NCI-H187 (cell line): ENCODE measurements at places on chromosomes 2 and 18.

- peak; percentile 19 for DNase-seq
These were observed 3.0 kb downstream of the BUB1 start for GRCh38 chr2:110674620-110675555.

- no peak for DNase-seq
These were observed 92.5 kb downstream of the EPB41L5 start for GRCh38 chr2:120105360-120105759.

DNA sequence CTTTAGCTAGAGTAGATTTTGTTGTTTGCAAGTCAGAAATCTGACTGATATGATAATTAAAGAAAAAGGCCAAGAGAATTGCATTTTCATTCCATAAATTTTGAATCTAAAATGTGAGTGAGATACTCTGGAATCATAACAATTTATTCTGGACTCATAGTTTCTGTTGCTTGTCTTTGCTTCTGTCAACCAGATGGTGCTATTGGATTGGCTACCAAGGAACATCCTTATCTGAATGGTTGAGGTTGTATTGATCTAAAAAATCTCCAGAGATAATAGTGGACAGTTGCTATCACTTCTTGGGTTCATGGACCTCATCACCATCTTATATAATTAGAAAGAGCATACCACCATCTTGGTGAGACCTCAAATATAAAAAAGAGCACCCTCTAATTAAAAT, 34.0 kb upstream of the CPS1 start:
- no peak for DNase-seq

DNA sequence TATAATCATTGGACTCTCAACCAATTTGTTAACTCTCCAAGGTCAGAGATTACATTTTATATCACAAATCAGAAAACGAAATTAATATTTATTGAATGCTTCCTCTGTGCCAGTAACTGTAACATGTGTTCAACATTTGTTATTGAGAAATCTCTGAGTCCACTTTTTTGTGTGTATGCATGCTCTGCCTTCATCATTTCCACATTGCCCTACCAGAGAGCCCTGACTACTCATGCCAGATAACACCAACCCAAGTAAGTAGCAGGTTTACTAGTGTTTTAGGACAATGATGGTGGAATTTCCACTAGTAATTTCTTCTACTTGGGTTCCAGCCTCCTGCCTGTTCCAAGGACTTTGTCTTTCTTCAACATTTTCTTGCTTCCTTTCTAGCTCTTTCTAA, 14.2 kb upstream of the FAP start:
- no peak for DNase-seq

DNA sequence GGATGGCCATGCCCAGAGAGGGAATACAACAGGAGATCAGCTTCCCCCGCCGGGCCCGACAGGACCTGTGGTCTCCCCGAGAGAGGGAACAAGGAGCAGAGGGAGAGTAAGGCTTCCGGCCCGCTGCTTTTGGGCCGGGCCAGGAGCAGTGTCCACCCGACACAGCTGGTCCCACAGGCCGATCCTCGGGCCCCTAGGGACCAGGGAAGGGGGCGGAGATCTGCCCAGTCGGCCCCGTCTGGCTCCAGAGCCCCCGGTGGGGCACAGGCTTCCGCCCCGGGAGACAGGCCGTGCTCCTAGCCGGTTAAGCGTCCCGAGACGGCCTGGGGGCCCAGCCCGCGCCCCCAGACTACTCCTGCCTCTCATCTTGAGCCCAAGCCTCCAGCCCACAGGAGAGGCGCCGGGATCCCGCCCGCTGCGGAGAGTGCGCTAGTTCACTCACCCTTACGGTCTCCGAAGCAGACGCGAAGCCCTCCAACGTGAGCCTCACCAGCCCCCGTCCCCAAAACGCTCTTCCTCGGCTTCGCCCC, at the start of gene MCFD2:
TSS of gene MCFD2 (minus strand) at position 526 of the 530 bp plus-strand sequence. CDS start 6,635 bp downstream, outside the sequence.
- DNase-seq, result no peak

DNA sequence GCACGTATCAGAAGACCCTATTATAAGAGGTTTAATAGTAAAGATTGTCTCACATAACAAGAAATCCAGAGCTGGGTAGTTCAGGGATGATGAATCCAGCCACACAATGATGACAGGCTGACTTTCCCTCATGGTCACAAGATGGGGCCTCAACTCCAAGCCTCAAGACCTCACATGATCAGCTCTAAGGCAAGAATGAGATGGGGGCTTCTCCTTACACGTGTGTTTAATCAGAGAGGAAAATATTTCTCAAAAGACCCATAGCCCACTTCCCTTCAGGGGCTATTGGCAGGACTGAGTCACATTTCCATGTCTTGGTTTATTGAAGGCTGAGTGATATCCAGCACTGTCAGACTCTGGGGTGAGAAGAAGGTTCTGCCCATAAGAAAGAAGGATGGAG, 100.2 kb upstream of the FOSL2 start:
- no peak for DNase-seq

- DNase-seq, result no peak
These were observed 56.0 kb upstream of the NFU1 start for GRCh38 chr2:69493268-69493667.

DNA sequence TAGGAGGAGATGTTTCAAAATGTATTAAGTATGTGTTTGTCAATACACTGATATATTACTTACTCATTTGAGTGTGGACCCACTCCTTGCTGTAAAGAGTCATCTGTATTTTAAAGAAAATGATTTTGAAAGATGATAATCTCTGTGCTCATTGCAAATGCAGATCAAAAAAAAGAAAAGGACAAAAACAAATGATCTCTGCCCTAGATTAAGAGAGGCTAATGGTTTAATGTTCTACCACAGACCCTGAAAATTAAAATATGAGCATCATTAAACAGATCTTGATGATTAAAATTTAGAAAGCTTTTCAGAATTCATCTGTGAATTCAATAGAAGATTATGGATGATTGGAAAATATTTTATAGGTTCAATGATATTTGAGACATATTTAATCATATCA, 136.5 kb downstream of the CNTNAP5 start:
- DNase-seq, result no peak

GRCh38 chr2:217816396-217816869, 186.4 kb downstream of the TNS1 start:
- DNase-seq, result no peak

GRCh38 chr18:56373601-56374000, 264.8 kb downstream of the TXNL1 start:
- DNase-seq, result no peak

- DNase-seq, result no peak
These were observed 267.2 kb downstream of the EPHA4 start for GRCh38 chr2:221304916-221305315.

GRCh38 chr2:101125374-101125773, 25.8 kb downstream of the TBC1D8 start:
- DNase-seq, result no peak

DNA sequence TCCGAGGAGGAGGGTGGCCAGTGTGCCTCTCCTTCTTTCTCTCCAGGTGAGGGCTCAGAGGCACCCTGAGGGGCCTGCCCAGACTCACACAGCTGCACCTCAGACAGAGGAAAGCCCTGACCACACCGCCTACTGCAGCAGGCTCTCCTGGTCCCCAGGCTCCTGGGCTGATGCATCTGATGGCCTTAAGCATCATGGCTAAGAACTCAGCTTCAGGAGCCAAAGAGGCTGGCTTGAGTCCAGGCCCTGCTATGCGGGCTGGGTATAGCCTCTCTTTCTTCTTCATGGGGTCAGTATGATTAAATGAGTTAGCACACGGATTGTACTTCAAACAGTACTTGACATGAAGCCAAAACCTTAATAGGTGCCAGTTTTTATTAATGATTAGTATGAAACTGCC, 89.6 kb downstream of the TGFA start:
- DNase-seq, result no peak

GRCh38 chr2:10834068-10834655, 21.6 kb upstream of the PDIA6 start:
- DNase-seq, result no peak

GRCh38 chr2:58688813-58689212, 447.7 kb upstream of the FANCL start:
- no peak for DNase-seq

DNA sequence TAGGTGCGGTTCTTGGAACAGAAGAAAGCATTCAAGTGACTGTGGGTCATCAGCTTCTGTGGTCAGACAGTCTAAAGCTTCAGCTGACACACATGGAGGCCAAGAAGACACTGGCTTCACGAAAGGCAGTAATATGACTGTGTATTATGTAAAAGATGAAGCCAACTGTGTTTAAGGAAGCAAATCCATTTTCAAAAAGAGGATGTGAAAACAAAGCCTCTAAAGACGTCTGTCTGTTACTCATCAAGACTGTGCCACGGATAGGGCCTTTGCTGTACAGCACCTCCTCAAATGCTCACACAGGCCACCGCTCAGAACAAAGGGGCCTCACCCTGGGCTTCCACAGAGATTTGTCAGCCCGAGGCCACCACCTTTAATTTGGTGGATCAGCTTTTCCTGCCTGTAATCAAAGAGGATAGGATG, 21.1 kb upstream of the TMEM163 start:
- no peak for DNase-seq

DNA sequence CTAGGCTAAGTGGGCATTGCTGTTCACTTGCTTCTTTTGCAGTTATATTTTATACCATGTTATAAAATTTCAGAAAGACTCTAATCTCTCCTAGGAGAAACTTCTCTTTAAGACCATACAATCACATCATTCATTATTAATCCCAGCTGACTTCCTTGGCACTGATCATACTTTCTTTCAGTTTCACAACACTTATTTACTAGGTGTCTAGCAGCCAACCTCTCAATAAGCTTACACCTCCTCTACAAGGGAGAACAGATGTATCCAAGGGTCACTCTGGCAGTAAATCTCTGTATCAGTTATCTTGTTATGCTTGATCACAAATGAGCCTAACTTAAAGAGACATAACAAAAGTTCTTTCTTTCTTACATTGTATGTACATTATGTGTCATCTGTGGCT, 69.8 kb upstream of the EPB41L5 start:
- DNase-seq, result no peak

GRCh38 chr2:96525211-96525507, 11.4 kb upstream of the ARID5A start:
- no peak for DNase-seq

DNA sequence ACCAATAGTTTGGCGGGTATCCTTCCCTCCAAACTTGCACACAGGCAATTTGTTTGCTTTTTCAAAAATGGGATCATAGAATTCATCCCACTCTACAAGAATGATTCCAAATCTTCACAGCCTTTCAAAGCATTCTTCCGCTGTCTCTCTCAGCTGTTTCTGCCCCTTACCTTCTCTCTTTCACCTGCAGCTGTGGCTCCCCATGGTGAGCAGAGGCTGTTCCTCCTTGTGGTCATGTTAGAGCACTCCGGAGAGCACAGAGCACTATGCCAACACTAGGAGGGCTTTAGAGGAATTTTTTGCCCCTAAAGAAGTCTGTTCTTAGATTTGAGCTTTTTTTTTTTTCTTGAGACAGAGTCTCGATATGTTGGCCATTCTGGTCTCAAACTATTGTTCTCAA, 30.4 kb downstream of the MTHFD2 start:
- no peak for DNase-seq

DNA sequence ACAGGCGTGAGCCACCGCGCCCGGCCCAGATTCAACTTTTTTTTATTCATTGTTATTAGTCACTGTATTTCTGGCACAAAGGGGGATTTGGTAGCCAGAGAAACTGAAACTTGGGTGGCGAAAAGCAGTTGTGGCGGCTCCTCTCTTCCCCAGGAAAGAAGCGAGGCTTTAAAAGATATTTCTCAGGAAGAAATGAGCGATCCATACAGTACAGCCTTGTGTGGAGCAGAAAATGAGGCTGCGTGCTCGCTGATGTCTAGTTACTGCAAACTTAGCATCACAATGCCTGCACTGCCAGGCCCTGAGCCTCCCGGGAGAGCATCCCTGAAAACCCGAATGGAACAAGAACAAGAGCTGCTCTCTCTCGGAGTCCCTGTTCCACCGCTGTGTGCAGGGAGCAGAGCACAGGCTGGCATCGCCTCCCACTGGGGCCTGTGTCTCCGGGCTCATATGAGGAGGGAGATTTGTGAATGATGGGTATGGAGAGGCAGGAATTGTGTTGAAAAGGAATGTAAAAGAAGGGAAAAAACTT, 234.0 kb downstream of the ZNF516 start:
- no peak for DNase-seq

DNA sequence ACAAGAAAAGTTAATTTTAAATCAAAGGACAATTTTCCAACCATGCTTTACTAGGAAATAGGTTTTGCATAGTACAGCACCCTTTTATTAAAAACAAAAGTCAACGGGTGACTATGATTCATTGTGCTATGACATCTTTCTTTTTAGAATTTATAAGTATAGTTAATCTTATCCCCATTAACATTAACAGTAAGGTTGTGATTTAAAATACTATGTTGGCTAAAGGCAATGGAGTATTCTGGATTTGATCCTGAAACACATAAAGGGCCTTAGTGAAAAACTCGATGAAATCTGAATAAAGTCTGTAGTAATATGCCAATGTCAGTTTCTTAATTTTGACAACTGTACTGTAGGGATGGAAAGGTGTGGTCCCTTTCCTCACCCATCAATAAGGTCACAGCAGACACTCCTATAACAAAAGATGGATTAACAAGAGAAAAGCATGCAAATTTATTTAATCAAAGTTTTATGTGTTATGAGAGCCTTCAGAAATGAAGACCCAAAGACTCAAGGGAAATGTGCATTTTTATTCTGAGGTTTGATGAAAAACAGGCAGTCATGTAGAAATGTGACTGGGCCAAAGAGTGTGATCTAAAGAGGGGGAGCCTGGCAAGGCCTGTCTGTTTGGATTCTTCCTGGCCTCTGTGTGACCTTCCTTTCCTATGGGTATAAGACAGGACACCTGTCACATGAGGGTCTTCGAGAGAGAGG, 731.4 kb downstream of the TSN start:
- DNase-seq, result no peak

- no peak for DNase-seq
These were observed 24.2 kb downstream of the TRAF3IP1 start for GRCh38 chr2:238344517-238344916.

DNA sequence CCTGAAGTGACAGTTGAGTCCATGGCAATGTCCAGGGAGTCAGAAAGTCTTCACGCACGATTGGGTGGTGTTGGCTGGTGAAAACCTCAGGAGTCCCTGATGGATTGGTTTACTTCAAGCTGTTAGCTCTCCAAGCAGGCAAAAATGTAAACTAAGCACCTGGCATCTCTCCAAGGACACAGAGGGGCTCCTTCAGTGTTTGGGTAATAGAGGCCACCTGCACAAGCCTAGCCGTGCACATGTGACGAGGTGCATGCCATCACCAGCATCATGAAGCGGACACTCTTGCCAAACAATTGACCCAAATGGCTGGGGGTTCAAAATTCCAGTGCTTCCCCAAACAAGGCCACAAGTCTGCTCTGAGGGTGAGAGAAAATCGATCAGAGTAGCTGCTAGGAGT, 104.7 kb upstream of the CD302 start:
- no peak for DNase-seq
